ENCODE measurements at places on chromosomes 7 and 10.

GRCh38 chr10:101218351-101219138, 10.7 kb downstream of the LBX1 start:
- DNase-seq: peak; percentile 48

GRCh38 chr7:23980081-23980480, 270.1 kb downstream of the STK31 start:
- DNase-seq: no peak

GRCh38 chr7:23474829-23475575, 4.7 kb upstream of the IGF2BP3 start:
- no peak for DNase-seq

DNA sequence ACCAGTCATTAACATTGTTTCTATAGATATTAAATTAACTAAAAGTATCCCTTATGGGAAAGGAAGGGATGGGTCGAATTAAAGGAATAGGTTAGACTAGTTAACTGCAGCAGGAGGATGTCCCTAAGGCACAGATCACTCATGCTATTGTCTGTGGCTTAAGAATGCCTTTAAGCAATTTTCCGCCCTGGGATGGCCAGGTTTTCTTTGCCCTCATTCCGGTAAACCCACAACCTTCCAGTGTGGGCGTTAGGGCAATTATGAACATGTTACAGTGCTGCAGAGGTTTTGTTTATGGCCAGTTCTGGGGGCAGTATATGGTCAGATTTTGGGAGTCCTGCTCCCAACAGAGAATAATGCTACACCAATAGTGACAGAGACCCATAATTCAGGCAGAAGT, 139.3 kb upstream of the CDK13 start:
- DNase-seq: no peak

- DNase-seq: peak; percentile 36
Observed at GRCh38 chr10:99872367-99873162, 90.1 kb downstream of the ABCC2 start.

DNA sequence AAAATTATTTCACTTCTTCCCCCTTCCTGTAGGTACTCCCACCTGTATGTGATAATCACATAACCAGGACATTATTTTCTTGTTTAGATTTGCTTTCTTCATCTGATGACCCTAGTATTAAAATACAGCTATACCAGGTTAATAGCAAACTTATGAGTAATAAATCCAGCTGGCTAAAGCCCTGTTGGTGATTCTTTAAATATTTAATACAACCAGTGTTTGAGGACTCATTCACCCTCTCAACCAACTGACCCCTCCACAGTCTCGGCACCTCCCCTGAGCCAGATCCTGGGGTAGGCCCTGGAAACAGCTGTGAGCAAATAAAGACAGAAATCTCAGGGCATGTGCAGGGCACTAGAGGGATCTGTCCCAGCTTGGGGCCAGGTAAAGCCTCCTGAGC, 58.5 kb downstream of the BLNK start:
- DNase-seq: no peak

GRCh38 chr7:18116661-18117060, 89.0 kb upstream of the PRPS1L1 start:
- no peak for DNase-seq

GRCh38 chr10:10418387-10418786, 599.3 kb upstream of the CELF2 start:
- DNase-seq: no peak

GRCh38 chr10:78357141-78358063, 323.7 kb downstream of the RPS24 start:
- DNase-seq: peak; percentile 85

DNA sequence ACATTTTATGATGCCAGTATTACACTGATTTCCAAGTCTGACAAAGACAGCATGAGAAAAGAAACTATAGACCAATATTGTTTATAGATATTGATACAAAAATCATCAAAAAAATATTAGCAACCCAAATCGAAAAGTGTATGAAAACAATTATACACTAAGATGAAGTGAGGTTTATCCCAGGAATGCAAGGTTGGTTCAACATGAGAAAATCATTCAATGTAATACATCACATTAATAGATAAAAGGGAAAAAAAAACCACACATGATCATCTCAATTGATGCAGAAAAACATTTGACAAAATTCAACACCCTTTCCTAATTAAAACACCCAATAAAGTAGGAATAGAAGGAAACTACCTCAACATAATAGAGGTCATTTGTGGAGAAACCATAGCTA, 153.9 kb downstream of the DNAJC1 start:
- DNase-seq: no peak

DNA sequence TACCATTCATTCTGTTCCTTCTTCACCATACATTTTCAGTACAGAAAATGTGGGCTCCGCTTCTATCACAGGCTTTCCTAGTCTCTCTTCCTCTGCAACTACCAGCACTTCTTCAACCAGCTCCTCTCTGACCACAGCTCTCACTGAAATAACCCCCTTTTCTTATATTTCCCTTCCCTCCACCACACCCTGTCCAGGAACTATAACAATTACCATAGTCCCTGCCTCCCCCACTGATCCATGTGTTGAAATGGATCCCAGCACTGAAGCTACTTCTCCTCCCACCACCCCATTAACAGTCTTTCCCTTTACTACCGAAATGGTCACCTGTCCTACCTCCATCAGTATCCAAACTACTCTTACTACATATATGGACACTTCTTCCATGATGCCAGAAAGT, 9.5 kb upstream of the MUC12 start:
- DNase-seq: no peak

GRCh38 chr10:11146402-11147171, 128.9 kb downstream of the CELF2 start:
- no peak for DNase-seq

GRCh38 chr10:105714728-105715127, 1073.6 kb downstream of the SORCS3 start:
- DNase-seq: no peak

GRCh38 chr10:104577861-104578521, 63.1 kb upstream of the SORCS3 start:
- peak; percentile 72 for DNase-seq

DNA sequence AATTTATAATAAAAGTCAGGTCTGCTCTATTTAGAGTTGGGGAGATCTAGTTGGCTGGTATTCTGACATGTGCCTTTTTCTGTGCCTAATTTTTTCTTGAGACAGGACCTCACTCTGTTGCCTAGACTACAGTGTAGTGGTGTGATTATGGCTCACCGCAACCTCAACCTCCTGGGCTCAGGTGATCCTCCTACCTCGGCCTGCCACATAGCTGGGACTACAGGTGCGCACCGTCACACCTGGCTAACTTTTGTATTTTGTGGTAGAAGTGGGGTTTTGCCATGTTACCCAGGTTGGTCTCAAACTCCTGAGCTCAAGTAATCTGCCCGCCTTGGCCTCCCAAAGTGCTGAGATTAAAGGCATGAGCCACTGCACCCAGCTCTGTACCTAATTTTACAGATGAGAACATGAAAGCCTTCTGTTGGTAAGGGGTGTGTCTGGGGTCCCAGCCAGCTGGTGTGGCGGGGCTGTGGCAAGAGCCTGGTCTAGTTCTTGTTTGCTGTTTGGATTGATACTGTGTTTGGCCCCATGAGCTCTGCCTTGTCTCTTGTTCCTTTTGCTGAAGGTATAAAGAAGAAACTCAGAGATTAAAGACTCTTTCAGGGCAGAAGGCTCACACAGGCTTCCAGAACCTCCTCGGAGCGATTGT, 31.4 kb downstream of the POR start:
- DNase-seq: no peak

- no peak for DNase-seq
Observed at GRCh38 chr7:128892521-128893250, 17.8 kb downstream of the KCP start.

- DNase-seq: no peak
Observed at GRCh38 chr10:35501923-35502322, 103.2 kb upstream of the GJD4 start.

GRCh38 chr10:821322-821721, 110.2 kb downstream of the LARP4B start:
- DNase-seq: no peak

All from endodermal cell (in vitro differentiated cells).